ENCODE measurements at places on chromosomes 6 and 20. TPM values are rescaled to one million over a fixed set of nuclear protein-coding genes. Genes with fewer than 3 reads are reported as not detected.

The PABPC1L gene
- total RNA-seq: 5.2 TPM

The MTO1 gene
- 11.8 TPM for total RNA-seq

The ISM1 gene
- total RNA-seq: 0.74 TPM

The PLG gene
- total RNA-seq: not detected

The FAM8A1 gene
- total RNA-seq: 52.9 TPM

Data from temporal lobe (tissue), 4 donors.